ENCODE measurements at places on chromosomes 5 and 9.

GRCh38 chr5:176535664-176536131 is 1.5 kb downstream of the RNF44 start:
- no peak for DNase-seq

DNA sequence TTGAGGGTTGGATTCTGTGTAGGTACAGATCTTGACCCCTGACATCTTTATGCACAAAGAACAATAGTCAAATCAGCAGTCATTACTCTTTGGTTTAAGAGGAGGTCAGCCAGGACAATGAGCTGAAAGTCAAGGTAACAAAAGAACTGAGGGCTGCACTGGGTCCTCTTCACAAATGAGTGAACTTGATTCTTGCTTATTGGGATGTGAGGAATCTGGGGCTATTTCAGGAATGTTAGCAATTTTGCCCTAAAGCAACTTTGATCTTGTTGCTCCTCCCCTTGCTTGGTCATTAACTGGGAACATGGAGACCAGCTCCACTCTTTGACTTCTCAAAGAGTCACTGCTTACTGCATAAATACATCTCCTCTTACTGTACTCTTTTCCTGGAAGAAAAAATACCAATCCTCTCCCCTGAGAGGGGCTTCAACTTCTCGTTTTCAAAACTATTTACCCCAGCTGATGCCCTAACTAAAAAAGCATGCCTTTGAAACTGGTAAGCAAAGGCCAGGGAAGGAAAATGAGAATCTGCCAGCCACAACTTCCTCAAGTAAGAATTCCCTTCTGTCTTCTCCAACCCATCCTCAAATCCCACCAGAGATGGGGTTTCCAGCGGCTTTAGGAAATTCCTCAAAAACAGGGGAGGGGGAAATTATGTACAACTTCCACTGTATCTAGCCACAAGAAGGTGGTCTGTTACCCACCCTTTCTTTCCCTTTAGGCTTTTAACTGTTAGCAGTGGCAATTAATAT is 368.3 kb downstream of the ENC1 start:
- no peak for DNase-seq

GRCh38 chr5:111453295-111453694 is 59.0 kb downstream of the STARD4 start:
- DNase-seq, result no peak

DNA sequence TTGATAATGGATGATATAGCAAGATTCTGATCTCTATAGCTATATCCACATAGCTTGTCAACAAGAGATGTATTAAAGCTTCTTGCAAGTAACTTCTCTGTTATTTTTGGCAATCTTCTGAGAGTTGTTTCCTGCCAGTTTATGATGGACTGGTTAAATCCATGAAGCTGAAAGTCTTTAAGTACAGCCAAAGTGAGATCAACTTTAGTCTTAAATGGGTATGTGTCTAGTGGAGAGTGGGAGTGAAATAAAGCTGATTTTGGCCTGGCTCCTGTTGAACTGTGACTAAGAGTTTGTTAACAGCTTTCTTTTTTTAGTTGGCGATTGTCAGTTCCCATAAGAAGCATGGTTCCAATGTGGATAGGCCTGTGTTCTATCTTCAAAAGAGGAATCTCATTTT is 350.9 kb upstream of the PCSK5 start:
- DNase-seq, result no peak

GRCh38 chr5:32541241-32541640 is 44.1 kb upstream of the SUB1 start:
- no peak for DNase-seq

DNA sequence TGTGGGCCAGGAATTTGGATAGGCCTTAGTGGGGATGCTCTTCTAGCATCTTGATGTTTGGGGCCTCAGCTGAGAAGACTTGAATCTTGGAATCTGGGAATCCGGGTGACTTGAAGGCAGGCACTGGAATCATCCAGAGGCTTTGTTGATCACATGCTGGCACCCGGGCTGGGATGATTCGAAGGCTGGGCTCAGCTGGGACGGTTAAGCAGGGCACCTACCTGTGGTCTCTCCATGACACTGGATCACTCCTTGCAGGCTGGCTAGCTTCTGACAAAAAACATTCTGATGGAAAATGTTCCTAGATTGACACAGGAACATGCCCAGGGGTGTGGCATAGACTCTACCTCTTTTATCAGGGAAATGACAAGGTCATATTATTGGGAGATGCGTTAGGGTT is 149.1 kb downstream of the TENT4A start:
- DNase-seq, result no peak

DNA sequence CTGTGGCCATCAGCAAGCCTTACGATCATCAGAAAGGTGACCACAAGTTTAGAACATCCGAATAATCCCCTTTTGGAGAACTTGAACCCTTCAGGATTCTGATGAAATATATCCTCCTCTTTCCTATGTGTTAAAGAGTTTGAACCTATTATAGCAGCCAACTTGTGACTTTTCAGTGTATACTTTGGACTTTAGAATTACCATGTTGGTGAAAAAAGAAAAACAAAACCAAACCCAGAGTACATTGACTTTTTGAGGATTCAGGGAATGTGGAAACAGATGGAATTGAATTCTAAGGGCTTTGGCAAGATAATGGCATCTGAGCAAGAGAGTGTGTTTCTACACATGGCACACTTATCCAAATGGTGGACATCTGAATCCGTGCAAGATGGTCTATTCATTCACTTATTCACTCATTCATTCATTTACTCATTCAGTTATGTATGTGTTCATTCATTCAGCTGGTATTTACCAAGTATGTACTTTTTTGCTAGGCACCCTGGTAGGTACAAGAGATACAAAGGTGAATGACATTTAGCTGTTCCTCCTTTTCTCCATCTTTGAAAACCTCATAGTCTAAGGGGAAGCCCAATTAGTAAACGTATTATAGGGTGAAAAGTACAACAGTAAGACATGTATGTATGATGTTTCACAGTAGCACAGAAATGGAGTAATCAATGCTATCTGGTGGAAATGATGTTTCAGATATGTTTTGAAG is 91.8 kb downstream of the PRDM6 start:
- DNase-seq, result no peak

GRCh38 chr9:4416467-4416866 is 73.8 kb upstream of the SLC1A1 start:
- no peak for DNase-seq

- DNase-seq, result no peak
Observed at GRCh38 chr5:150392680-150393079, 20.0 kb downstream of the CD74 start.

- no peak for DNase-seq
Observed at GRCh38 chr5:135813758-135814157, 20.7 kb upstream of the SLC25A48 start.

- DNase-seq, result no peak
Observed at GRCh38 chr9:89477811-89478630, 19.9 kb downstream of the SEMA4D start.

DNA sequence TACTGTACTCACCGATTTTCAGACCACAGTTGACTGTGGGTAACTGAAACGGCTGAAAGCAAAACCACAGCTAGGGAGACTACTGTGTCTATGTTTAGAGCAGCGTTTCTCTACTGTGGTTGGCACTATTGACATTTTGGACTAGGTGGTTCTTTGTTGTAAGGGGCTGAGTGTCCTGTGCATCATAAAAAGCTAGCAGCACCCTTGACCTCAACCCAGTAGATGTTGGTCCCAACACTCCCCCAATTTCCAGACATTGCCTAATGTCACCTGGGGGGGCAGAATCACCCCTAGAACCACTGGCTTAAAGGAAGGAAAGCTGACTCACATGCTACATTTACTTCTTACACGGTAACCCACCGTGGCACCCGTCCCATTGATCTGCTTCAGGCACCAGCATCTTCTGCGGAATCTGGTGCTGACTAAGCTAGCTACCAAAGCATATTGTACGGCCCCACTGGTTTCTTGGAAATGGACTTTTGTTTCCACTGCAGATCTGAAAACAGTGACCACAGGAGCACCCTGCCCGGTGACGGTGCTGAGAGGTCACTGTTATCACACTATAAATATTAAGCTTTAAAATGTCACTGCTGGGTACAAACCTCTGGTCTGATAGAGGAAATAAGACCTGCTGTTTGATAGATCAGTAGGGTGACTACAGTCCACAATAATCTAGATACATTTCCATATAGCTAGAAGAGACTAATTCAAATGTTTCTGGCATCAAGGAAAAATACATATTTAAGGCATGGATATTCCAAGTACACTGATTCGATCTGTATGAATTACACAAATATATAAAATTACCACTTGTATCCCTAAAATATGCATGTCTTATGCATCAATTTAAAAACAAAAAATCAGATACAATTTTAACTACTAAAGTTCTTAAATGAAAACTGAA is 151.4 kb downstream of the HSD17B3 start:
- no peak for DNase-seq

DNA sequence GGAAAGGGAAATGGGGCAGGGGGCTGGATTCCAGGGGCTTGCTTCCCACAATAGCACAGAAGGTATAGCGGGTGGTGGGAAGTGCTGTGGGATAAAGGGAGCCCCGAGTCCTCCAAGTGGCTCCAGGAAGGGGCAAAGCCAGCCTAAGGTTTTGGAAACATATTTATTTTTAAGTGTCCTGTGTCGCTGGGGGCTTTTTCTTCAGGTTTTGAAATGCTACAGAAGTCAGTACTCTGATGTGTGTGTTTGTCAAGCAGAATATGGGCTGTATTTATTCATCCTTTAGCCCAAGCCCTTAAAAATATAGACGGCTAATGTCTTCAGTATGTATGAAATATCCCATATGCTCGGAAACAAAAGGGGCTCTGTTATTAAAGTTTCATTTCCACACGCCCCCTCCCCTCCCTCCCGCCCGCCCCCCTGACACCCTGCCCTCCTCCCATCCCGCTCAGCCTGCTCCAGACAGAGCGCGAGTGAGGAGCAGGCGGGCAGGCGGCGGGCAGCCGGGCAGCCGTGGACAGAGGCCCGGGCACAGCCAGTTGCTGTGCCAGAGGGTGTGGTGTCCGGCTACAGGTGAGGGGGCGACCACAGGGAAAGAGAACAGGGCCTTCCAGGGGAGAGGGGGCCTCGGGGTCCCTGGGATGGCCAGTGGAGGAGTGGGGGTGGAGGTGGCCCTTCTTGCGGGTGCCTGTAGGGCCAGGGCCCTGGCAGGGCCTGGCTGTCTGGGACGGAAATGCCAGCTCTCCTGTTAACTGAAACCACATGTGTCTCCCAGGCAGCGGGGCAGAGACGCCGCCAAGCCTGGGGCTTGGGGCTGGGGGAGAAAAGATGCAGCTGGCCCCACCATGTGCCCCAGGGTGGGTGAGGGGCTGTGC is 39.6 kb upstream of the SYNPO start:
- DNase-seq, result no peak

DNA sequence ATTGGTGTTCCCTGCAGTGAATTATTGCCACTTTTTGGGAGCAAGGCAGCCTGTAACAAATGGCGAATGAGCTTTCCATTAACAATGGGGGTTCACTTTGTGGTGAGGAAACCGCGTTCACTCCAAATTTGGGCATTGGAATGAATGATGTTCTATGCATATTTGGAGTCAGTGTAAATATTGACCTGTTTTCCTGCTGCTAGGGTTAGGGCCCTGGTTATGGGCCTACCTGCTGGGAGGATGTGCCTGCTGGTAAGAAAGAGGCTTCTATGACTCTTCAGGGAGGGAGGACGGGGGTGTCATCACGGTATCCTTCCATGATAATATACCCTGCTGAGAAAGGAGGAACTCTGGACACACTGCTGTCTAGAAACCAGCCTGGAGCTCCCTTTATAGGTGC is 29.0 kb downstream of the C9orf50 start:
- DNase-seq, result no peak

GRCh38 chr5:448766-449090 is 5.8 kb downstream of the EXOC3 start:
- no peak for DNase-seq

- no peak for DNase-seq
Observed at GRCh38 chr9:14752871-14753270, 30.3 kb upstream of the CER1 start.

GRCh38 chr5:114238771-114239313 is 123.0 kb upstream of the KCNN2 start:
- DNase-seq, result no peak

DNA sequence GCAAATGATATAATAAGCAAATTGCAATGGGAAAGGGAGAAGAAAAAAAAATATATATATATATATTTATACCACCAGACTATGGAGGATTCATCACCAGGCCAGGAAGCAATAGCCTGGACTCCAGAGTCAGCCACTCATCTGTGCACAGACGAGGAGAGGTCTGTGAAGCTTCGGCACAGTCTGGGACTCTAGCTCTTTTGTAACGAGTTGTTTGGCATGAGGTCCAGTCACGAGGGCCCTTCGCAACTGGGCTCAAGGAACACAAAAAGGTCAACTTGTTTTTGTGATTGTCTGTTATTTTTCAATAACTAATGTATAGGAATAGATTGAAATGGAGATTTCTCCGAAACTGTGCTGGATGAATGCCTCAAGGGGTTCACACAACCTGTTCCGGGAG is 14.7 kb upstream of the FGF1 start:
- DNase-seq, result no peak

GRCh38 chr9:8011974-8012373 is 212.4 kb upstream of the DMAC1 start:
- no peak for DNase-seq

DNA sequence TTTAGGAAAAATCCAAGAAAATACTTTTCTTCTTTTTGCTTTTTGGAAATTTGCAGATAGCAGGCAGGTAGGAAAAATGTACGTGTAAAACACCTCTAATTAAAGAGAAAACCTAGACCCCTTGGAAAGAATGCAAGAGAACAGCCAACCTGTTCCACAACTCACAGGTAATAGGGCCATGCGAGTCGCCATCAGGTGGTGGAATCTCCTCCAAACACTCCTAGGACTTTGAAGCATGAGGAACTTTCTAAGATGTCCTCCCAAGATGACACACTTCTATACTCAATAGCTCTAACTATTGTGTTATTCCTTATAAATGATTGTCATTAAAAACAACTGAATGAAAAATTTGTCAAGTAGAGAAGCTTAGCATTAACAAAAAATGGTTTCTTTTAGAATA is 174.0 kb downstream of the TMC1 start:
- DNase-seq, result no peak

- no peak for DNase-seq
Observed at GRCh38 chr5:143248391-143248790, 155.1 kb downstream of the NR3C1 start.

DNA sequence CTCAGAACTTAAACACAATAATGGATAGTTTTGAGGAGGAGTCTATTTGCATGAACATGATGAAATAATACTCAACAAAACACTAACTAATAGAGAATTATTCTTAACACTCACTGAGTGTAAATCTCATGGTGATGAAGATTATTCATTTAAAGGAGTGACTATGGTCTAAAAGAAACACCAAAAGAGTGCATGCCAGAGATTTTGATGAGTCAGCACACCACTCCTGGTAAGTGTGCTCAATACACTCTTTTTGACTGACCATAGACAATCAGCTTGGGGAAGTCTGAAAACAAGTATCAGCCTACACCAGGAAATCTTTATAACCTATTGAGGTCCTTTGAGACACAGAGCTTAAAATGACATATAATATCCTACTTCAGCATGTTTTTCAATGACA is 6.8 kb upstream of the FST start:
- no peak for DNase-seq

Measured in psoas muscle (tissue), 8 donors.